Right cardiac atrium (tissue), 5 donors: ENCODE measurements at places on chromosomes 2 and 18.
A peak's percentile ranks its signal among the peaks of the same experiment; 100 is the strongest.

GRCh38 chr2:46878886-46879285 is 36.7 kb downstream of the MCFD2 start:
- peak; percentile 92 for DNase-seq

DNA sequence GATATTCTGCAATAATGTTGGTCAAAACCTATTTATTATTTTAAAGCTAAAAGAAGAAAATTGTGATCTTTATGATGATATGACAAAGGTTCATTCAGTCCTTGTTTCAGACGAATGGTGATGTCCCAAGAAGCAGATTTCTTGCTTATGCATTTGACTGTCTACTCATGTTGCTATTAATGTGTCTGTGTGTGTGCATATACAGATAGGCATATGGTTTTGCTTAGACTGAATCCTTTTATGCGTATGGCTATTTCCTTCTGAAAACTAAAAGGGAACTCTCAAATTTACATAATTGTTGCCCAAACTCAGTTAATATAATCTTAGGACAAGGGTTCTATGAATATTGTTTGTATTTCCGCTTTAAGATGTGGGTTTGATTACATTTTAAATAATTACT is 632.3 kb upstream of the SETBP1 start:
- DNase-seq: no peak

- no peak for DNase-seq
These were observed 818.9 kb upstream of the ACVR2A start for GRCh38 chr2:147025646-147026585.

DNA sequence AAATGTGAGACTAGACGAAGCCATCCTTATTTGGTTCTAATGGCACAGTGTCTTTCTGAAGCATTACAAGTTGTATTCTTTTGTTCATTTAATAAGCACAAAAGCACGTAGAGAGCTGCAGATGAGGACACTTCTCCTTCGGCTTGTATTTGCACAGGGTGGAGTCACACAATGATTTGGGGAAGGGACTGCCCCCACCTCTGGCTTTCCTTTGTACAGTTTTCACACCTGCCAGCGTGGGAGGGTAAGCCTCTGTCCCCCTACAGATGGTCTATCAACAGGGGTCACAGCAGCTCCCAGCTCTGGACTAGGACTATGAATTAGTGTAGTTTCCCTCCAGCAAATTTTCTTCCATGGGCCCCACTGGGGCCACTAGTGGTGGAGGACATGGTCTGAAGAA is 108.2 kb upstream of the KLHL14 start:
- no peak for DNase-seq
